ENCODE measurements at places on chromosomes 11 and 22.

DNA sequence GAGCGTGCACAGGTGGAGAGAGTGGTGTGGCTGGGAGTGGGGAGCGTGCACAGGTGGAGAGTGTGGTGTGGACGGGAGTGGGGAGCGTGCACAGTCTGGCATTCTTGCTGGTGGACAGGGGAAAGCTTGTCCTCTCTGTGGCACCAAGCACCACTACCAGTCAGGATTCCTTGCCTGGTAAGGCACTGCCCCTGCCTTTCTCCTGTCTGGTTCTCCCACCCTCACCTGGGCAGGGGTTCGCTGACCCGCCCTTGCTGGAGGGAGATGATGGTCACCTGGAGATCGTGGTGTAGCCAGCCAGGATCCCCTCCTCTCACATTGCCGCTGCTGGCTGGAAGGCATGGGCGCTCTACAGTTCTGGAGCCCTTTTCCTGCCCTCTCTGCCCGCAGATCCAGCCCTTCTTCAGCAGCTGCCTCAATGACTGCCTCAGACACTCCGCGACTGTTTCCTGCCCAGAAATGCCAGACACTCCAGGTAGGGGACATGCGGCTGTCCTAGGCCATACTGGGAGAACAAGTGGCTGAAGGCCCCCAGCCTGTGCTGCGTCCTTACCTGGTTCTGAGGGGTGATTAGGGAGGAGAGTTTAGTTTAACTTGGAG is 16.7 kb downstream of the TMEM121B start:
- no peak for DNase-seq

DNA sequence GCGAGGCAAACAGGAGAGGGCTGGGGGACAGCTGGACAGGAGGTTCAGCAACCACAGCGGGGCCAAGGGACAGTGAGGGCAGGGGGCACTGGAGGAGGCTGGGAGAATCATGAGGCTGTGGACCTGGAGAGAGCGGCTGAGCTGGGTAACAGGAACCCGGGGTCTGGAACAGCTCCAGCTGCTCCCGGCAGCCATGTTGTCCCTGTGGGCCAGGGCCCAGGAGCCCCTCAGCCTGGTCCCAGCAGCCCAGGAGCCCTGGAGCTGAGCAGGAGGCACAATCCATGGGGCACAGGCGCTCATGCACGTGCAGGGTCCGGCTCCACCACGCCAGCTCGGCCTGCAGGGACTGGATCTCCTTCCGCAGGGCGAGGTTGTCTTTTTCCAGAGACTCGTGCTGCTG is 7.4 kb downstream of the BATF2 start:
- DNase-seq = no peak

- DNase-seq = no peak
Measured at GRCh38 chr11:102204174-102204573, 93.9 kb downstream of the YAP1 start.

DNA sequence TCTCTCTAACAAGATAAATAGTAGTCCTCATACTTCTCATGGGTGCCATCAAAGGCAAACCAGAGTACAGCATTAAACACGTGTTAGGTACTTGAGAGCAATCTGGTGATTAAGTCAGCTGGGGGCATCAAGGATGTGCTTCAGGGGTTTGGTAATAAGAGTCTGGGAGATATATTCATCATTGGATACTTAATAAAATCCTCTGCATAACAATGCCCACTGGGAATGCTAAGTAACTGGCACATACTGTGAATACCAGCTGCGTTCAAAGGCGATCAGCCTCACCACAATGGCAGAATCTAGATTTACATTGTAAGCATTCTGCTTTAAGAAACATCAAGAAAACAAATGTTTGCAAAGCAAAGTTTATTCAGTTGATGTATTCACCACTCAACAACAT is 268.6 kb upstream of the PITPNB start:
- no peak for DNase-seq

GRCh38 chr11:8693010-8693551 is 10.5 kb downstream of the RPL27A start:
- no peak for DNase-seq

GRCh38 chr11:64759722-64760719 is at the start of gene PYGM:
PYGM (minus strand) TSS chr11:64759974; CDS start chr11:64759898, 76 bp downstream.
- DNase-seq = peak; percentile 28

- DNase-seq = no peak
Measured at GRCh38 chr11:7444091-7444981, 41.0 kb upstream of the OLFML1 start.

DNA sequence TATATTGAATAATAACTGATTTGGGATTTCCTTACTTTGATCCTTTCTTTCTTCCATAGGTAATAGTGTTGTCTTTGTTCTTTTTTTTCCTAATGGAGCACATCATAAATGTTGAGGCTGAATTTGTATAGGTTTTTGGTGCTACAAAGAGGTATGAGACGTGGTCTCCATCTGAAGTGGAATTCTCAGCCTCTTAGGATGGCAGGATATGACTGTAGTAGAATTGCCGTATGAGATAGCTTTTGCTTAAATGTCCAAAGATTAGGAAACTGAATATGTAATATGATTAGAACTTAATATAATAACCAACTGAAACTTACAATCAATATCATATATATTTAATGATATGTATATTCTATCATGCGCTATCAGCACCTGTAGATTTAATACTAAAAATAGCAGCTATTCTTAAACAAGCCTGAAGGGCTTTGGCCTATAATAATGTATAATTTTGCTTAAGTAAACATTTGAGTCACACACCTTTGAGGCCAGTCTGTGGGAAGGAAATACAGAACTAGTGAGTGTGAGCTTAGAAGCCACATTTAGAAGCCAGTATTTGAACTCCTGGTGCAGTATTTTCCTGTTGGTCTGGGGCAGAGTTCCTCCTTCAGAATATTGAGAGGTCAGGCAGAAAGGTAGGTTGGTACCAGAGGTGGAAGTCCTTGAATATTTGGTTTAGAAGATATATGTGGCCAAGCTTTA is 62.6 kb downstream of the SWAP70 start:
- peak; percentile 32 for DNase-seq

All from KBM-7 (cell line).